ENCODE measurements at places on chromosomes 1 and 21.

DNA sequence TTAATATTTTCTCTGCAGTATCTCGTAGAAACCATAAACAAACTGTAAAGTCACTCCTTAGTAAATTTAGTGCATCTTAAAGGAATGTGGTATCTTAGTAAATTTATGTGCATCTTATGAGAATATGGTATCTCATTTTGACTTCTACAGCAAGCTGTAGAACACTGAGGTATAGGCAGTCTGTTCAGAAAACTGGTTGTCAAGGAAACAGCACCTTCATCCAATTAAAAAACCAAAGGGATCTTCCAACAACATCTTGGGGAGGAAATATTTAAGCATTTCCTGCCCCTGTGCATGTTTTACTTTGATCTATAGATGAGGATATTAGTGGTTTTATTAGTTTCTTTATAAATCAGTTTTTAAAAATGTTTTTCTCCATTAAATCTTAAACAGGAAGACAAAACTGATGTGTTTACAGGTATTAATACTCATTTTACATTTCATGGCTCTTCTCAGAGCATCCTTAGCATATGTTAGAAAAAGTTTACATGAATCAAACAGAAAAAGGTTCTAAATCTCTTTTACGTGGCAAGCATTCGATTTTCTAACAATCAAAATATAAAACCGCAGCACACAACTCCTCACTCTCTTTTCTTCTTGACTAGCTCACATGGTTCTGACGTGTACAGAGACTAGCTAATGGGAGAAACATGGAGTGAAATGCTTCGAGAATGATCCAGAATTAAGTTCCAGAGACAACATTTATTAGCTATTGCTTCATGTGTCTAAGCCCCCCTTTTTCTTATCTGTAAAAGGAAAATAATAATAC is 668.8 kb downstream of the PTPRC start:
- no peak for DNase-seq

DNA sequence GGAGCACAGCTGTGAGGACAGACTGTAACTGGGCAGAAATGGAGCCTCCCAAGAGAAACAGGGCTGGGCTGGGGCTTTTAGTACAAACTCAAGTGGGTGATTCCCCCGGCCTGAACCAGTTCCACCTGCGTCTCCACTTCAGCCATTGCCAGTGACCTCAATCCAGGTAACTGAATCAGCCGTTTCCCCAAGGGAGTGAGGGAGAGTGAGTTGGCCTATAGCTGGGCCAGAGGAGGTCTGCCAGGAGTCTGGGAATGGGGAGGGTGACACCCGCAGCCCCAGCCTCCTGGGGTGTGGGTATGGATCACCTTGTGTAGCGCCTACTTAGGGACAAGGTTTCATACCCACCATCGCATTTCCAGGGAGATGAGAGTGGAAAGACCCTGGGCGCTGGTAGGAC is 8.5 kb downstream of the SLC26A9 start:
- DNase-seq, result no peak

DNA sequence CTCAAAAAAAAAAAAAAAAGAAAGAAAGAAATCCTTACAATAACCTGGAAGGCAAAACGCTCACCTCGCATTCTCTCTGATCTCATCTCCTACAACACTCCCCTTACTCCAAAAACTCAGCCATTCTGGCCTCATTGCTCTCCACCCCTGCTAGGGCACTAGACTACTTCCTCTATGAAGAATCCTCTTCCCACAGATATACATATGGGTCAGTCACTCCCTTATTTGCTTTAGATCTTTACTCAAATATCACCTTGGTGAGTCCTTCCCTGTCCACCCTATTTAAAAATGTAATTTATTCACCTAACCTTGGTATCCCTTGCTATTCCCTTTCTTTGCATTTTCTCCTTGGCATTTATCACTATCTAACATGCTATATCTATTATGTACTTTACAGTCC is 24.6 kb upstream of the KIF1B start:
- DNase-seq, result no peak

GRCh38 chr1:59271561-59272260 is 25.2 kb upstream of the FGGY start:
- no peak for DNase-seq

GRCh38 chr1:222784371-222784770 is 30.5 kb upstream of the DISP1 start:
- DNase-seq, result no peak

GRCh38 chr1:236534151-236534651 is 10.4 kb downstream of the LGALS8 start:
- DNase-seq, result no peak

GRCh38 chr1:228083871-228084278 is 1.4 kb downstream of the ARF1 start:
- no peak for DNase-seq

DNA sequence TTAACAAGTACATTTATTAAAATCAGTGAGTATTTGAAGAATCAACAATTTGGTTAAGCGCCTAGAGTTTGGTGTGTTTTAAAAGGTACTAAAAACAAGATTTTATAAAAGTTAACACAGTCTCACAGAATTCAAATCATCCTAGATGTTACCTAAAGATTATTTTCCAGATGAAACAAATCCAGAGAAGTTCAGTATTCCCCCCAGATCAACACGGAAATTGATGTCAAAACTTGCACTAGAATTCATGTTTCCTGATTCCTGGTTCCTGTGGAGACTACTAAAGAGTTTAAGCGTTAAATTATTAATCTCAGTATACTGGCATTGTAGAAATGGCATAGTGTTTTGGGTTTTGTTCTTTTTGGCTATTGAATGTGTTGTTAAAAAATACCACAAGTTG is 1.4 kb downstream of the PTBP2 start:
- DNase-seq, result no peak

DNA sequence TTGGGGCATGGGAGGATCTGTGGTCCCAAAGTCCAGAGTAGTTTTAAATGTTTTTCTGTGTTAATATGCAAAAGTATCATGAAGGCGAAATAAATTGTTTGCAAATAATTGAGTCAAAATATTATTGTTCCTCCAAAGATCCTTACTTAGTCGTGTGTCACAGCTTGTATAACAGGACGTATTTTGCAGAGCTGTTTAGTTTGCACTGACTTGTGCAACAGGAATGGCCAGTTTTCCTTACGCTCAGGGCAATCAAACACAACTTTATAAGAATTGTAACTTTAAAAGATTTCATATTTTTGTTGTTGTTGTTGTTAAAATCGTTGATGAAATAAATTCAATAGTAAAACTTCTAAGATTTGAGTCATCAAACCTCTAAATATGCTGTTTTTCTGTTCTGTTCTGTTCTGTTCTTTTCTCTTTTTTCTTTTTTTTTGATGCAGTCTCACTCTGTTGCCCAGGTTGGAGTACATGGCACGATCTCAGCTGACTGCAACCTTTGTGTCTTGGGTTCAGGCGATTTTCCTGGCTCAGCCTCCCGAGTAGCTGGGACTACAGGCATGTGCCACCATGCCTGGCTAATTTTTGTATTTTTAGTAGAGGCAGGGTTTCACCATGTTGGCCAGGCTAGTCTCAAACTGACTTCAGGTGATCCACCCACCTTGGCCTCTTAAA is 60.6 kb downstream of the UCK2 start:
- no peak for DNase-seq

DNA sequence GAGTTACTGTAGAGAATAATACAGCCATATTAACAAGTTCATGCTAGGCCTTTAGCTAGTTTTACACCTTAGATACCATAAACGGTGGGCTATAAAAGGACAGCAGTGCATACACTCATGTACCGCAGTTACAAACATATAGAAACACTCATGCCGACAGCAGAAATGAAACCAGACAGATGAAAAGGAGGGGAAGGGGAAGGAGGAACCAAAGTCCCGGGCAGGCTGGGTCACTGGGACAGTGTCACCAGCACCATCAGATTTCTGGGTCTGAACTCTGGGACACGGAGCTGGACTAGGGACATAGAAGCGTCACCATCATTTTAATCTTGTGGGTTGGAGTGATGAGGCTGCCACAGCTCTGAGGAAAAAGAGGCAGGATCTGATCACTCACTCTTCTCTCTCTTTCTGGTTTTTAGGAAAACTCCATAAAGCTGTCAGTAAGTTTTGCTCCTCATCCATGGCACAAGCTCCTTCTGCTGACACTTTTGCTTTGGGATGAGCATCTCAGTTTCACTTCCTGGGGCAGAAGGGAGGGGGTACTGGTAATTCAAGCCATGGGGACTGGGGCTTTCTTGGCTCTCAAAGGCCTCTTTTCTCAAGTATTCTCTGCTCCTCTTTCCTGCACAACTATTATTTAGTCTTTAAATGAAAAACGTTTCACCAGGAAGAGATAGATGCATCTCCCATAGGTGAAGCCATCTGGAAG is 7.8 kb upstream of the ZNF691 start:
- DNase-seq, result no peak

GRCh38 chr21:34857874-34858273 is 189.1 kb downstream of the CLIC6 start:
- DNase-seq, result no peak

GRCh38 chr1:88224906-88225305 is 459.2 kb upstream of the PKN2 start:
- no peak for DNase-seq

GRCh38 chr21:32991361-32991760 is 34.4 kb upstream of the OLIG2 start:
- DNase-seq, result no peak

GRCh38 chr1:32580348-32581017 is 41.3 kb downstream of the ZBTB8A start:
- DNase-seq, result no peak

GRCh38 chr1:111252786-111253185 is 25.3 kb downstream of the CHI3L2 start:
- DNase-seq, result no peak

DNA sequence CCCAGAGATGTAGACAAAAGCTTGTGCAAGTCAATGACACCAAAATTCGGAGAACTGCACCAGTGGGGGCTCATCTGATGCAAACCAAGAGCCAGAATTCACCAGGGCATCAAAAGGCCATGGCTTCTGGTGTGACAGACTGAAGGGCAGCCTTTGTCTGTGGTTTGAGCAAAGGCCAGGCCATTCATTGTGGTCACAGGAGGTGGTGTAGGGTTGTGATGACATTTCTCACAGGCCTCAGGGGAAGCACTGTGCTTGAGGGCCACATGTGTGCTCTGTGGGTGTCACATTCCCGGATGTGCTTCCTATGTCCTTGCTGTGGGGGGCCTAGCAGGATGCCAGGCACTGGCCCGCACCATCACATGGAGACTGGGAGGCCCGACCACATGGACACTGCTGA is 22.5 kb upstream of the KCNE1 start:
- peak; percentile 41 for DNase-seq

DNA sequence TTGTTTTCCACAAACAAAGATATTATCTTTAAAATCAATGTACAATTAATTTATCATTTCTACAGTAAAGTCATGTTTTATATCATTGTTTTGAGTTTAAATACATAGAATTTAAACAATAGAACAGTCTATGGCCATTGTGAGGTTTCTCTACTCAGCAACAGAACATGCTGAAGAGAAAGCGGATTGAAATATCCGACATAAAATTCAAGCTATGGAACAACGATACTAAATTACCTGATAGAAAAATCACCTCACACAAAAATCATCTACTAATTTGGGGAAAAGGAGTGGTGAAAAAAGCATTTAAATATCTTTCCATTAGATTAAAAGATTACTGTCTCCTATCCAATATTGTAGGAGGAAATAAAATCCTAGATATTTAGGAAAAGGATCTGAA is 12.6 kb downstream of the CDKN2C start:
- DNase-seq, result no peak

GRCh38 chr1:19073311-19074186 is 117.1 kb upstream of the IFFO2 start:
- no peak for DNase-seq

- no peak for DNase-seq
These were observed 68.4 kb upstream of the TENT5C start for GRCh38 chr1:117537291-117537920.

DNA sequence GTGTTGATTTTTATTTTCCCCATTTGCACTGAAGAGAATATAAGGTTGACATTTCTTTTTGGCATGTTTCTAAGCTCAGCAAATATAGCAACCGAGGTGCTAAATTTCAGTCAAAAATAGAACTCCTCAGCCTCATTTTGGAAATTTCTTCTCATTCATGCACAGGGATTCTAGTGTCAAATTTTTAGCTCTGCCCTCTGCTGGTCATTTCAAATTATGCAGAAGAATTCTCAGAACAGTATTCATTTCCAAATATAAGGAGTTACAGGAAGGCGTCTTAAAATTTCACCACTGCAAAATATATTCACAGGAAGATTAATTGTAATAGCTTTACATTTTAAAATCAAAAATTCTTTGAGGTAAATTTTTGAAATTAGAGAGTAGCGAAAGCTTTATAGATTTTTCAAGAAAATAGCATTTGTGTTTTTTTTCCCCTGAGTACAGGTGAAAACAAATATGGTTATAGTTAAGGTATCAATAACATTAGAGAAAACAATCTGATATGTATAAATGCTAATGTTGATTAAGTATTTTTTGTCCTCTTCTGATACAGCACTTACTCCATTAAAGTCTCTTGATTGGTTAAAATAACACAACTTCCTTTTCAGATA is 57.9 kb downstream of the FMN2 start:
- no peak for DNase-seq

DNA sequence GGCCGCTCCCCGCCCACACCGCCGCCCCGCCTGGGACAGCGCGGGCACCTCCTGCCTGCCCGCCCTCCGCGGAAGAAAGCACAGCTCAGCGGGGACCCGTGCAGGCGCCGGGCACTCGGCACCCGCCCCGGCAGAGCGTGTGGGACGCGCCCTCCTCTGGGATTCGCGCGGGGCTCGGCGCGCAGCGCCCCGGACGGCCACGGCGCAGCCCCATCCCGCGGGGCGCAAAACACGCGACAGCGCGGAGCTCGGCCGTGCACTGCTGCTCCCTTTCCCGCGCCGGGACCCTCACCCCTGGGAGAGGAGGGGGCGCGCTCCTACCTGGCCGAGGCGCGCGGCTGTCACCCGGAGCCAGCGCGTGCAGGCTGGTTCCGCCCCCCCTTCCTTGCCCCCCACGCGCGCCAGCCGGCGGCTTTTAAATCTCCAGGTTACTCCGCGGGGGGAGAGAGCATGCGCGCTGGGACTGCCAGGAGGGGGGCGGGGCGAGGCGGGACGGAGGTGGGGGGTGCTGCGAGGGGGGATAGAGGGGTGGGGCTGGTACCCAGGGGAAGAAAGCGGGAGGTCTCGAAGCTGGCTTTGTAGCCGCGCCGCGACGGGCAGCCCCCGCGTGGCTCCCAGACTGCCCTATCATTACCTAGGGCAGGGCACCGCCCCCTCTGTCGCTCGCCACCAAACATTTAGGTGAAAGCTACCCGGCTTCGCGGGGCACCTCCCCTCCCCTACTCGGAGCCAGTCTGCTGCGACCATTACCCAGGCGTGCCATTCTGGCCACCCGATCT is at the start of gene SLC45A3:
Gene SLC45A3, minus strand, starts transcription at position 437 of the 779 bp plus-strand sequence. CDS start 15,853 bp downstream, outside the sequence.
- peak; percentile 39 for DNase-seq

DNA sequence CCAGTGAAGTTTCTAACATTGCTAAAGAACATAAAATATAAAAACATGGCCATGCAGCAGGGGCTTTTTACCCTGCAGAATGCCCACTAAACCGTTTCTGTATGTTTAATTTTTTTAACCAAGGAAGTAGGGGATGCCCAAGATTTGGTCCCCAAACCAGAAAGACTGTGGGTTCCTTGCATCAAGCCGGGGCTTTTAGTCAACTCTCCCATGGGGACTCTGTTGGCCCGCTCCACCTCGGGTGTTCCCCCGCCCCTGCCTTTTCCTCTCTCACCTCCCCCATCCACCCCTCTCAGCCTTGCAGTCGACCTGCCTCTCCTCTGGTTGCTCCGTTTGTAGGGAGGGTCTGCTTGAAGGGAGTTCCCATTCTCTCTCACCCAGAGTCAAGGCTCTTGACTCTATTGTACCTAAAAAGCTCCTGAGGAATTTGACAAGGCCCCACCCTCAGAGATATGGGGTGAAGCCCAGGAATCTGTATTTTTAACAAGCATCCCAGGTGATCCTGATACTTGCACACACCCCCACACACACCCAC is 117.5 kb downstream of the TOMM20 start:
- DNase-seq, result peak; percentile 70

- DNase-seq, result peak; percentile 100
These were observed at the start of gene JUN for GRCh38 chr1:58783993-58784757. JUN (minus strand) TSS chr1:58784047; CDS start chr1:58783070, 977 bp downstream.
